ENCODE measurements at places on chromosomes 2 and 18.

GRCh38 chr2:236973343-236973980, 112.2 kb upstream of the COPS8 start:
- no peak for DNase-seq

DNA sequence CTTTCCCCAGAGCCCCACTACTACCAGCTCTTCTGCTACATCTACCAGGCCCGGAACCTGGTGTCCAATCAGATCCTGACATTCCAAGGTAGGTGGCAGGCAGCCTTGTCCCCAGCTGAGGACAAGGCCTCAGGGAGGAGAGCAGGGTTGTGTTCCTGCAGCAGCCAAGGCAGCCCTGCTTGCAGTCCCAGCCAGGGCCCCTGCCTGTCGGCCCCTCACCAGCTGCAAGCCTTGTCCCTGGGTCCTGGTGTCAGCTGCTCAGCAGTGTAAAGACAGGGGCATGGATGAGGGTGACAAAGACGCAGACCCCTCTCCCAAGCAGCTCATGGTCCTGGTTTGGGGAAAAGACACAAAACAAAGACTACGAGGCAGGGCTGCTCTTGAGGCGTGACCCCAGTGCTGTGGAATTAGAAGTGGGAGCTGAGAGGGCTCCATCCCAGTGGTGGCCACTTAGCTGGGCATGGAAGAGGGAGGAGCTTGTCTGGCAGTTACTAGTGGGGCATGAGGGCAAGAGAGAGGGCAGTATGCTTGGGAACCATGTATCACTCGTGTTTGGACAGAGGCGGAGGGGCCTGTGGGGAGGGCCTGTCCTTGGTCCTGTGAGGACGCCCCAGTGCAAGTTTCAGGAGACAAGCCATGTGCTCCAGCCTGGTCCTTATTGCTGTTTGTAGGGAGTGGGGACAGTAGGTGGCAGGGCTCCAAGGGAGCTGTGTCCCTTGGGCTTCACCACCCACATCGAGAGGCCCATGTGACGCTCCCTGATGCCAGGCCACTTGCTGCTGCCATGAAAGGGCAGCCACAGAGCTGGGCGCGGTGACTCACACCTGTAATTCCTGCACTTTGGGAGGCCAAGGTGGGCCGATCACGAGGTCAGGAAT, 47.5 kb downstream of the LMAN2L start:
- DNase-seq = peak; percentile 33

- no peak for DNase-seq
These were observed 36.9 kb downstream of the TBC1D8 start for GRCh38 chr2:101114268-101114783.

DNA sequence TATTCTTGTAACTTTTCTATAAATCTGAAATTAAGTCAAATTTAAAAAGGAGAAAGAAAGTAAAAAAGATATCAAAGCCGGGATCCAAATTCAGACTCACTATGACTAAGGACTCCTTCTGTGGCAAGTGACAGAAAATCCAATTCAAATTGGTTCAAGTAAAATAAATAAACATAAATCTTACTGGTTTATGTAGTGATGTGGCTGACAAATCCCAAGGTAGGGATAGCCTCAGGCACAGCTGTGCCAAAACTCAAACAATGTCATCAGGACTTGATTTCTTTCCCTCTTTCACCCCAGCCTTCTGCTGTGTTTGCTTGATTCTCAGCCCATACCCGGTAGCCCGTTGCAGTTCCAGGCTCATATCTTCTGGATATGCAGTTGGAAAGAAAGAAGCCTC, 284.6 kb downstream of the SP3 start:
- DNase-seq = no peak

DNA sequence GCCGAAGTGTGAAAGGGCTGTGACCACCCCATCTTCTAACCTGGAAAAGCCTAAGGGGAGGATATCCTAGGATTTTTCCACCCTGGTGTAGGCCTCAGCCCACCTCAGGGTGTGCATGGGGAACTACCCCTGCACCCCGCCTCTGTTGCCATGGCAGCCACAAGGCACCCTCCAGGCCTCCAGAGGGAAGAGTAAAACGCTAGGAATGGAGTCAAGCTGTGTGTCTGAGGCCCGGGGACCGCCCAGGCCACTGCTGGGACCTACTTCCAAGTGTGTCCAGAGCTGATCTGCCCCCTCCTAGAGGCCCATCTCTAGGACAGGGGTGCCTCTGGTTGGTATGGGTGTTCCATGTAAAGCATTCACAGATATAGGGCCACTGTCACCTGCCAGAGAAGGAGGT, 86.7 kb downstream of the PLB1 start:
- DNase-seq = no peak

DNA sequence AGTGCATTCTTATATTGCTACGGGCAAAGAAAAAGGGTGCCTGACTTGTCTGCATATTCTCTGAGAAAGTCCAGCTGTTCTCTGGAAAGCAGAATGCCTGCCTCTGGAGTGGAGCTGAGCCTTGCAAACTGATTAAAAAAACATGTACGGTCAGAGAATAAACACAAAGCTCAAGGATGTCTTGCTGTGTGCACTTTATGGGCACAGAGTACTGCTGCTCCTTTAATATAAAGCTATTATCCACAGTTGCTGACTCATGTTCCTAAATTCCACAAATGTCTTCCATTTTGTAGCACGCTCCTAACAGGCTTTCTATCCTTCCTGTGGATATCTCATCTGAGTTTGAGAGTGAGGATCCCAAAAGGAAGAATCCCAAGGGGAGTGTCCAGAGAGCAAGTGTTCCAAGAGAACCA, 229.0 kb downstream of the MREG start:
- no peak for DNase-seq

- no peak for DNase-seq
These were observed 49.0 kb downstream of the ZDBF2 start for GRCh38 chr2:206323486-206323885.

DNA sequence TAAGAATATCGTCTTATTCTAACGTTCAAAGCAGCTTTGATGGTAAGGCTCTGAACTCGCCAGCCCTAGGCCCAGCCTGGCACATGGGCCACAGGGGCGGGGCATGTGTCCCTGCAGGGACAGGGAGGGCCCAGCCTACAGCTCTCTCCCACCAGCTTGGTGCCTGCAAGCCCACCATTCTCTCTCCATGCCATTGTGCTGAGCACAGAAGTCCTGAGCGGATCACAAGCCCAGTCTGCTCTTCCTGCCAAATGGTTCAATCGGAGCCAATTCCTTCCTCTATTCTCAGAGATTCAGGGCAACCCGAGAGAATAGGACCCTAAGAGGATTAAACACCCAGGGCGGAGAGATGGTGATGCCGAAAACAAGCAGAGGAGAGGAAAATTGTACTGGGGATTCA, 50.3 kb upstream of the APCDD1 start:
- DNase-seq = no peak

- DNase-seq = no peak
These were observed 838.1 kb upstream of the ACVR2A start for GRCh38 chr2:147006736-147007141.

- DNase-seq = no peak
These were observed 68.3 kb downstream of the SGPP2 start for GRCh38 chr2:222492683-222493082.

DNA sequence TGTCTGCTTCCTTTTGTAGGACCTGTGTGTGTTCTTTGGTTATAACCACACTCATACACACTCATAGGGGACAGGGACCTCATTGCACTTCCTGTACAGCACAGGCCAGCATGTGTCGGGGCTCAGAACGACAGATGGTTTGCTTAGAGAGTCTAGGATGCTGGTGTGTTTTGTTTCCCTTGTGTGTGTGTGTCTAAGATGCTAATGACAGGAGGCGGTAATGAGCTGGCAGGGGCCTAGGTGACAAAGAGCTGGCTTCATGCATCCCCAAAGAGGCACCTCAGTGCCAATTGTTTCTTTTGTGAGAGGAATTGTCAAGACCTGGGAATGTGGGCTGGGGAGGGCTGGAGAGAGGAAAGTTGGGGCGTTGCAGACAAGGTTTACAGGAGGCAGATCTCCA, 66.6 kb downstream of the CELF4 start:
- no peak for DNase-seq

- no peak for DNase-seq
These were observed 141.8 kb downstream of the ACKR3 start for GRCh38 chr2:236711440-236711839.

GRCh38 chr2:23273786-23274185, 111.2 kb upstream of the KLHL29 start:
- DNase-seq = no peak

- DNase-seq = no peak
These were observed 312.2 kb upstream of the FAM98A start for GRCh38 chr2:33911327-33911726.

- no peak for DNase-seq
These were observed 116.4 kb downstream of the CHN1 start for GRCh38 chr2:174888646-174889271.

DNA sequence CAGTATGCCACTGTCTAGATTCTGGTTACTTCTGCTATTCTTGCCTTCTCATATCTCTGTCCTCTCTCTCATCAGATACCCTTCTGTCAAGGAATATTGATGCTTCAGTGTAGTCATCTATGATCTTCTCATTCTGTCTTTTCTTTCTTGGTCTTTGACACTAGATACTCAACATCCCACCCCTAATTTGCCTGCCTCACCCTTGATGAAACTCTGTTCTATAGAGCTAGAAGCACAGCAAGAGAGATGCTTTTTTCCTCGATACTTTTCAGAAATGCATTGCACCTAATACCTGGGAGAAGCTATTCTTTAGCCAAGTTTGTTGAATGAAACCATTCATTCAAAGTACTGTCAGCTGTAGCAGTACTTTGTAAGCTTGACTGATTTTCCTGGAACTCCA, 9.5 kb downstream of the SEPTIN2 start:
- no peak for DNase-seq

GRCh38 chr2:54755641-54756326, 32.3 kb downstream of the EML6 start:
- no peak for DNase-seq

DNA sequence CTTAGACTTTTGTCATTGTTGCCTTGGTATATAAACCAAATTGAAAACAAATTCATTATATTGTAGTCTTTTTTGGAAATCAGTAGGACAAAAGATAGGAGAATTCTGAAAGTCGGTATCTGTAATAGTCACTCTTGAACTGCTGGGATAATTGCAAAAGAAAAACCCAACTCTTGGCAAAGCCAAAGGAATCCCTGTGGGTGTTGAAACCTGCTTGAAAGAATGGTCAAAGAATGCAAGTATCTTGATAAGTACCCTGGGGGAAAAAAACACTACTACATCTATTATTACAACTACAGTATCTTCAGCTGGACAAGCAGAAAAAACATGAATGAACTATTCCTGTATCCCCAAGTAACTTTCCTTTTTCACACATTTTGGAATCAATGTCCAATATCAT, 7.3 kb upstream of the FAM237A start:
- DNase-seq = no peak

GRCh38 chr2:197028230-197028629, 101.7 kb upstream of the PGAP1 start:
- DNase-seq = no peak

DNA sequence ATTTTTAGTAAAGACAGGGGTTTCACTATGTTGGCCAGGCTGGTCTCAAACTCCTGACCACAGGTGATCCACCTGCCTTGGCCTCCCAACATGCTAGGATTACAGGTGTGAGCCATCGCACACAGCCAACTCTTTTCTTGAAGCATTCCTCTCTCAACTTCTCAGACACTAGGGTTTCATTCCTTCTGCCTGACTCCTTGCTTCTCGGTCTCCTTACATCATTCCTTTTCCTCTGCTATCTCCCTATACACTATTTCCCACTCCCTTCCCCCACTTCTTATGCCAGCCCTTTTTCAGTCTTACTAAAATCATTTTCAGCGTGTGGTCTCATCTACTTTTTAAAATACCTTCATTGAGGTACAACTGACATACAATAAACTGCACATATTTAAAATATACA, 6.1 kb downstream of the SOS1 start:
- DNase-seq = no peak

- no peak for DNase-seq
These were observed 336.5 kb downstream of the DCDC2C start for GRCh38 chr2:4039896-4040295.

- peak; percentile 69 for DNase-seq
These were observed 868 bp downstream of the INO80D start for GRCh38 chr2:206084870-206085741.

DNA sequence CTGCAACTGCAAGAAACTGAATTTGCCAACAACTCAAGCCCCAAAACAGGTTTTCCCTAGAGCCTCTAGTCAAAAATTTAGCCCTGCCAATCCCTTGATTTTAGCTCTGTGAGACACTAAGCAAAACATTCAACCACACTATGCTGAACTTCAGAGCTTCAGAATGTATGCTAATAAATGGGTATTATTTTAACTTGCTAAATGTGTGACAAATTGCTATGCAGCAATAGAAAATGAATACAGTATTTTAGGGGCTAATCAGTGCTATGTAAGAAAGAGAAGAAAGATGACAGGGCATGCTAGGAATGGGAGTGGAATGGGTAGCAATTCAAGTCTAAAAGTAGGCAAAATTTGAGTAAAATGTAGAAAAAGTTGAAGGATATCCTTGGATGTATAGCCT, 223.9 kb upstream of the NOL4 start:
- no peak for DNase-seq

DNA sequence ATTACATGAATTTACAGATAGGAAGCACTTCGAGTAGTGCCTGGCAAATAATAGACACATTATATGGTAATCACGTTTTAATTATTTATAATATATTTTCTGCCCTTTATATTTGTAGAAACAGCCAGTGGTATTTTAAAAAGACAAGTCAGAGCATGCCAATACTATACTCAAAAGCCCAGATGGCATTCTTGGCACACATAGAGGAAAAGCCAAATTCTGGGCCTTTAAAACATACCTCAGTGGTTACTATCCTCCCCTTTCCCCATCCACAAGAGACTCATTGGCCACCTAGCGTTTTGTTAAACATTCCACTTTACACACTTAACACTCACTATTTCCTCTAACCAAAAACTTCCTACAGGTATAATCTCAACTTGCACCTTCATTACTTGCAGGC, 63.3 kb upstream of the ZNF804A start:
- no peak for DNase-seq

DNA sequence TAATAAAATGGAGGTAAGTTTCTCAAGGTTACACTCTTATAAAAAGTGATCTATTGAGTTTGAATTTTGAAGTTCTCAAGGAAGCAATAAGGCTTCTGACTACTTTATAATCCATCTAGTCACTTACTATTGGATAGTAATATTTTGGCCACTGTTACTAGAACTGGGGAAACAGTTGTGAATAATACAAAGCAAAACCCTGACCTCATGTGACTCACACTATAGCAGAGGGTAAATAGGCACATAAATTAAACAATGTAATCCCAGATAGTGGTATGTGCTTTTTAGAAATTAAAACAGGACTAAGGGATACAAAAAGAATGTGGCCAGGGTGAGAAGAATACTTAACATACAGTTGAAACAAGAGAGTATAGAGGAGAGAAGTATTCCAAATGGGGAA, 78.6 kb downstream of the CALCRL start:
- no peak for DNase-seq

GRCh38 chr18:58803978-58804377, 60.7 kb upstream of the ZNF532 start:
- no peak for DNase-seq

DNA sequence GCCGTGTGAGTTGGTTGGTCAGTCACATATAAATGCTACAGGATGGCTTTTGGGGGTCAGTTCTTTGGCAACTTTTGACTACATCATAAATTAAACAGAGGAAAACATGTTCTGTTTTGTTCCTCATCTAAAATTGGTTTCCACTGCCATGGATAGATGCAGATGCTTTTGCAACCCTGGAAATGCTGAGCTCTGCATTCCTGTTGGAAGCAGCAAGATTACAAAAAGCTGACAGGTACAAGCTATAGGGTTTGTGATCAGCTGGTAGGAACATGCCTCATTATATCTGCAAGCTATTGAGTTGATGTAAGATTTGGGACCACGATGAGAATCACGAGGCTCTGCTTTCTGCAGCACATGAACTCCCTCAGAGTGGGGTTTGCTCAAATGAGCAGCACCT, 207.4 kb upstream of the TPO start:
- DNase-seq = no peak

Measured in sciatic nerve (tissue), 2 donors.